ENCODE measurements at places on chromosomes 1 and 21.

GRCh38 chr1:239987103-239987745, 104.5 kb upstream of the FMN2 start:
- DNase-seq = peak; percentile 37

GRCh38 chr1:24483441-24483840, 19.2 kb upstream of the RCAN3 start:
- no peak for DNase-seq

- no peak for DNase-seq
Observed at GRCh38 chr1:224274970-224275626, 54.9 kb downstream of the NVL start.

GRCh38 chr1:178768423-178768822, 43.4 kb downstream of the RALGPS2 start:
- peak; percentile 15 for DNase-seq

- DNase-seq = no peak
Observed at GRCh38 chr1:107840725-107841124, 124.3 kb downstream of the VAV3 start.

- DNase-seq = no peak
Observed at GRCh38 chr1:7703321-7704213, 67.5 kb upstream of the VAMP3 start.
